ENCODE measurements at places on chromosomes 16 and 17. TPM values are rescaled to one million over a fixed set of nuclear protein-coding genes. Genes with fewer than 3 reads are reported as not detected.

Gene MAZ
- total RNA-seq = 144 TPM

Gene ZSCAN10
- total RNA-seq = not detected

Gene NGFR
- 0.26 TPM for total RNA-seq

Gene ELMO3
- total RNA-seq = 2.3 TPM

Gene LITAFD
- not detected for total RNA-seq

Gene KRT17
- 11.0 TPM for total RNA-seq

Gene NEK8
- total RNA-seq = 1.6 TPM

Gene TBC1D3G
- total RNA-seq = not detected

Gene CDH5
- total RNA-seq = 3.6 TPM

Gene KRT28
- not detected for total RNA-seq

Gene KCNH6
- total RNA-seq = not detected

Gene AGRP
- total RNA-seq = not detected

Gene OTOP3
- not detected for total RNA-seq

Gene DRG2
- total RNA-seq = 44.0 TPM

Gene SLC16A13
- total RNA-seq = 1.7 TPM

Gene SYCE1L
- 1.7 TPM for total RNA-seq

Gene CCDC43
- 21.2 TPM for total RNA-seq

Gene PARD6A
- total RNA-seq = 0.16 TPM

Gene RAB26
- 0.91 TPM for total RNA-seq

Gene LRRC46
- total RNA-seq = not detected

Gene NPIPA2
- not detected for total RNA-seq

Gene KRTAP9-8
- not detected for total RNA-seq

Gene PLXDC1
- 0.08 TPM for total RNA-seq

Gene VKORC1
- total RNA-seq = 269 TPM

Gene CD300LG
- total RNA-seq = not detected

Gene TMEM235
- total RNA-seq = not detected

Gene GALK1
- total RNA-seq = 51.7 TPM

Gene MLLT6
- 37.1 TPM for total RNA-seq

Measured in epithelial cell of alveolus of lung (primary cell).